ENCODE measurements at places on chromosomes 13 and 19.

- no peak for DNase-seq
Measured at GRCh38 chr13:105177265-105177900, 1358.1 kb downstream of the EFNB2 start.

DNA sequence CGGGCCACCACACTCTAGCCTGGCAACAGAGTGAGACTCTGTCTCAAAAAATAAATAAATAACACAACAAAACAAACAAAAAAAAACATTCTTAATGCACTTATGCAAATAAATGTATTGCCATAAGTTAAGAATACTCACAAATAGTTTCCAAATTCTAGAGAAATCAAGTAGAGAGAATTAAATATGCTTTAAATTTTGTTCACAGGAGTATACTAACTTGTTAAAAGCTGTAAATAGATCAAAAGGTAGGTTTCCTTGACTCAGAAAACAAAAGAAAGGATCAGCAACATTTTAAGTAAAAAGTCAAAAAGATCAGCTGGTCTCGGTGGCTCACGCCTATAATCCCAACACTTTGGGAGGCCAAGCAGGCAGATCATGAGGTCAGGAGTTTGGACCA is 50.5 kb upstream of the ZNF429 start:
- no peak for DNase-seq

GRCh38 chr13:33257841-33258807 is 27.4 kb downstream of the STARD13 start:
- DNase-seq, result no peak

- no peak for DNase-seq
Measured at GRCh38 chr19:811506-812048, 10.2 kb downstream of the PLPPR3 start.

GRCh38 chr13:67267136-67267535 is 37.0 kb upstream of the PCDH9 start:
- DNase-seq, result no peak

DNA sequence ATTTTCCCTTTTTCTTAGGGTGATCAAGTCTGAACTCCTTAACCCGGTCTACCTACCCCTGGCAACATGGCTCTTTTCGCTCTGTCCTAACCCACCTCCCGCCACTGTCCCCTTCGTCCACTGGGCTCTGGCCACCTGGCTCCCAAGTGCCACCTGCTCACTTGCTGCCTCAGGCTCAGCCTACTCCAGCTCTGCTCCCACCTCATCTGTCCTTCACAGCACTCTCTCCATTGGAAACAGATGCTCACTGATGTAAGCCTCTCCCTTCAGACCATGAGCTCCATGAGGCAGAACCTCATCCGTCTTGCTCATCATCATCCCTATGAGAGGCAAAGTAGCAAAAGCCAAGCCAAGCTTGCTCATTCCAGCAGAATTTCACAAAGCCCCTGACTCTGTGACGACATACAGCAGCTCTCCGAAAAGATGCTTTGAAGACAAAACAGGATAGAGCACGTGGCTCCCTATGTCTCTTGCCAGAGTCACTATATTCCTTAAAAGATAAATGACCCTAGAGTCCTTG is 35.3 kb upstream of the AMER2 start:
- DNase-seq, result no peak
